A549 (cell line): ENCODE measurements at places on chromosomes 16 and 17. TPM values are rescaled to one million over a fixed set of nuclear protein-coding genes. Genes with fewer than 3 reads are reported as not detected.

Gene EVPLL
- polyA plus RNA-seq, result 0.05 to 0.07 TPM in 2 of 3 replicates, not detected in the other

Gene CTDNEP1
- polyA plus RNA-seq, result 145 to 151 TPM (median 147 TPM) in 3 replicates

Gene CDH16
- polyA plus RNA-seq, result 0.24 to 0.25 TPM (median 0.25 TPM) in 3 replicates

Gene MYL4
- polyA plus RNA-seq, result not detected in 3 replicates

Gene ZNF624
- 2.7 to 3.1 TPM (median 3.0 TPM) in 3 replicates for polyA plus RNA-seq

Gene SLX1A
- 28.0 to 32.2 TPM (median 28.4 TPM) in 3 replicates for polyA plus RNA-seq

Gene DERL2
- polyA plus RNA-seq, result 113 to 120 TPM (median 115 TPM) in 3 replicates

Gene CD300E
- not detected in 3 replicates for polyA plus RNA-seq

Gene FBXW10
- polyA plus RNA-seq, result 3.2 to 5.0 TPM (median 3.8 TPM) in 3 replicates

Gene LDHD
- 0.83 to 1.3 TPM (median 1.1 TPM) in 3 replicates for polyA plus RNA-seq

Gene KRT33A
- not detected in 3 replicates for polyA plus RNA-seq

Gene PKD1
- 38.4 to 39.7 TPM (median 39.2 TPM) in 3 replicates for polyA plus RNA-seq

Gene CDH11
- polyA plus RNA-seq, result 0.20 to 1.1 TPM (median 0.49 TPM) in 3 replicates

Gene DHRS7C
- polyA plus RNA-seq, result not detected in 3 replicates

Gene CD7
- not detected in 3 replicates for polyA plus RNA-seq

Gene CACNG3
- polyA plus RNA-seq, result not detected in 3 replicates

Gene ZG16
- not detected in 3 replicates for polyA plus RNA-seq

Gene SOST
- polyA plus RNA-seq, result 0.05 to 0.07 TPM (median 0.05 TPM) in 3 replicates

Gene NPIPB6
- 3.6 to 3.8 TPM (median 3.7 TPM) in 3 replicates for polyA plus RNA-seq

Gene ABAT
- polyA plus RNA-seq, result 0.60 to 0.68 TPM (median 0.66 TPM) in 3 replicates

Gene TP53TG3D
- polyA plus RNA-seq, result 1.3 to 2.0 TPM (median 1.7 TPM) in 3 replicates

Gene SULT1A3
- 7.9 to 8.8 TPM (median 8.3 TPM) in 3 replicates for polyA plus RNA-seq

Gene MPO
- polyA plus RNA-seq, result not detected in 3 replicates

Gene PRSS53
- 1.2 to 1.7 TPM (median 1.5 TPM) in 3 replicates for polyA plus RNA-seq

Gene CBFB
- polyA plus RNA-seq, result 26.0 to 29.3 TPM (median 27.7 TPM) in 3 replicates

Gene KIF2B
- not detected in 3 replicates for polyA plus RNA-seq

Gene SLC16A3
- polyA plus RNA-seq, result 77.9 to 97.7 TPM (median 90.9 TPM) in 3 replicates

Gene CHST4
- polyA plus RNA-seq, result 0.04 to 0.10 TPM (median 0.05 TPM) in 3 replicates

Gene BMERB1
- polyA plus RNA-seq, result 34.8 to 48.9 TPM (median 47.3 TPM) in 3 replicates

Gene ITPRIPL2
- polyA plus RNA-seq, result 14.7 to 16.3 TPM (median 15.5 TPM) in 3 replicates

Gene CNTNAP1
- 6.3 to 7.1 TPM (median 7.1 TPM) in 3 replicates for polyA plus RNA-seq

Gene CX3CL1
- polyA plus RNA-seq, result 0.08 to 0.17 TPM (median 0.08 TPM) in 3 replicates

Gene KRT39
- not detected in 3 replicates for polyA plus RNA-seq

Gene PRSS21
- 0.08 to 0.12 TPM in 2 of 3 replicates, not detected in the other for polyA plus RNA-seq

Gene GH2
- not detected in 3 replicates for polyA plus RNA-seq

Gene ATAD5
- polyA plus RNA-seq, result 4.5 to 4.9 TPM (median 4.7 TPM) in 3 replicates

Gene TMIGD1
- not detected in 3 replicates for polyA plus RNA-seq

Gene STAT5B
- polyA plus RNA-seq, result 29.4 to 33.1 TPM (median 31.2 TPM) in 3 replicates

Gene ADAP2
- polyA plus RNA-seq, result 3.3 to 3.9 TPM (median 3.7 TPM) in 3 replicates

Gene SLC46A1
- polyA plus RNA-seq, result 21.5 to 23.8 TPM (median 23.7 TPM) in 3 replicates

Gene MT3
- 0.21 TPM in 1 of 3 replicates, not detected in the others for polyA plus RNA-seq
